GM03348 (cell line): ENCODE measurements at places on chromosomes 4 and X.
A peak's percentile ranks its signal among the peaks of the same experiment; 100 is the strongest.

- no peak for DNase-seq
Measured at GRCh38 chrX:96763608-96764007, 79.0 kb downstream of the DIAPH2 start.

GRCh38 chr4:37896206-37896860 lies 5.4 kb downstream of the TBC1D1 start:
- DNase-seq, result no peak

DNA sequence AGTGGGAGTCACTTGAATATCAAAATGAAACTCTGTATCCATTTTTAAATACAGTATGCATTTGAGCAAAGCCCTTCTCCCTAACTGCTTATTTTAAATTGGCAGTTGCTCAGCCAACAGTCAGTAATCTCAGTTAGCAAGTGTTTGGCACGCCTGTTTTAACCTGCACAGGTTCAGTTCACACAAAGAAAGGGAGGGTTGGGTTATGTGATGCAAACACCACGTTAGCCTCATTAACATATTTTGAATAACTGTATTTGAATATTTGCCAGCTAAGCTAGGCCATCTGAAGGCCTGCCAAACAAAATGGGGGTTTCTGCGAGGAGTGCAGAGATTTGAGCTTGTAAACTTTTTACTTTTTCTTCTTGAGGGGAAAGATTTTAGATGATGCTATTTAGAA lies 19.8 kb downstream of the GAB1 start:
- no peak for DNase-seq

- DNase-seq, result no peak
Measured at GRCh38 chrX:39840581-39841093, 257.1 kb downstream of the BCOR start.

GRCh38 chr4:57501720-57502119 lies 391.5 kb upstream of the IGFBP7 start:
- no peak for DNase-seq

DNA sequence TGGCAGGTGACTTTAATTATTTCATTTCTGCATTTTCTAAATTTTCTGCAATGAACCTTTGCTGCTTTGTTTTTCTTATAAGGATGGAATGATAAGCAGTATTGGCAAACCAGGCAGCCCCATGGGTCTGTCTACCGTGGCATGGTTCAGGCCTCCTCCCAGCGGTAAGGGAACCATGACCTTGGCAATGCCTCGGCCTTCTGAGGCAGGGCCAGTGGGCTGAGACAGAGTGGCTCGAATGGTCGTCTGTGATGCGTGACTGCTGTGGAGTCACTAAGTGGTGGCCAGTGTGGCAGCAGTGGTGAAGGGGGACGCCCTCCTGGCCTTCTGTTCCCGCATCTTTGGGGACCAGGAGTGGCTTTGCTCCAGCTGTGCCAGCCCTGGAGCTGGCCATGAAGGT lies 43.6 kb upstream of the GRPEL1 start:
- no peak for DNase-seq

DNA sequence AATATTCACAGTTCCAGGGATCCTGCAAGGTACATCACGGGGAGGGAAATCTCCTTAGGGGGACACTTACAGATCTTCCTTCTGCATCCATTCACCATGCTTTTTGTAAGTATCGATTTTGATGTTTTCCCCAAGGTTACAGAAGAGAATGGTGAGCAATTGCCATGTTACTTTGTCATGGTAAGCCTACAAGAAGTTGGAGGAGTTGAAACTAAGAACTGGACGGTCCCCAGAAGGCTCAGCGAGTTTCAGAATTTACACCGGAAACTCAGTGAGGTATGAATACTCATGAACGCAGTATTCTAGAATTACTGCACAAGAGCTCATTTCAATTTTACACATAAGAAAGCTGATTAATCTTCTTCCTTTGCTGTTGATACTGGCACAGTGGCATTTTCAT lies 53.9 kb downstream of the LRP2BP start:
- no peak for DNase-seq

DNA sequence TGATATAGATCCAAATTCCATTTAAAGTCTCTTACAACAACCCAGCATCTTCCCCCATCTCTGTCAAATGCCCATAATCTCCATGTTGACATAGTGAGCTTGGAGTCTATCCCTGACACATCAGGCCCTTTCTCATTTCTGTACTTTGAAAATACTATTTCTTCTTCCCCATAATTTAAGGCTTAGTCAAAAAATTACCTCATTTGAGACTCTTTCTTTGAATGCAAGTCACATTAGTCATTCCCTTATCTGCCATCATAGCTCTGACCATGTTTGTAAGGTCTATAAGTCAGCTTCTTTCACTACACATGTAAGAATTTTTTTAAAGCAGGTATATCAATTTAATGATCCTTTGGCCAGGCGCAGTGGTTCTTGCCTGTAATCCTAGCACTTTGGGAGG lies 99.9 kb downstream of the DDX60 start:
- peak; percentile 29 for DNase-seq

GRCh38 chr4:123507376-123507775 lies 110.8 kb downstream of the SPRY1 start:
- no peak for DNase-seq

- no peak for DNase-seq
Measured at GRCh38 chr4:23922013-23922412, 32.2 kb upstream of the PPARGC1A start.

- peak; percentile 12 for DNase-seq
Measured at GRCh38 chrX:39456894-39457604, 640.7 kb downstream of the BCOR start.

- no peak for DNase-seq
Measured at GRCh38 chrX:37509349-37509748, 62.1 kb upstream of the LANCL3 start.
